ENCODE measurements at places on chromosomes 12 and 14. TPM values are rescaled to one million over a fixed set of nuclear protein-coding genes. Genes with fewer than 3 reads are reported as not detected.

DNA sequence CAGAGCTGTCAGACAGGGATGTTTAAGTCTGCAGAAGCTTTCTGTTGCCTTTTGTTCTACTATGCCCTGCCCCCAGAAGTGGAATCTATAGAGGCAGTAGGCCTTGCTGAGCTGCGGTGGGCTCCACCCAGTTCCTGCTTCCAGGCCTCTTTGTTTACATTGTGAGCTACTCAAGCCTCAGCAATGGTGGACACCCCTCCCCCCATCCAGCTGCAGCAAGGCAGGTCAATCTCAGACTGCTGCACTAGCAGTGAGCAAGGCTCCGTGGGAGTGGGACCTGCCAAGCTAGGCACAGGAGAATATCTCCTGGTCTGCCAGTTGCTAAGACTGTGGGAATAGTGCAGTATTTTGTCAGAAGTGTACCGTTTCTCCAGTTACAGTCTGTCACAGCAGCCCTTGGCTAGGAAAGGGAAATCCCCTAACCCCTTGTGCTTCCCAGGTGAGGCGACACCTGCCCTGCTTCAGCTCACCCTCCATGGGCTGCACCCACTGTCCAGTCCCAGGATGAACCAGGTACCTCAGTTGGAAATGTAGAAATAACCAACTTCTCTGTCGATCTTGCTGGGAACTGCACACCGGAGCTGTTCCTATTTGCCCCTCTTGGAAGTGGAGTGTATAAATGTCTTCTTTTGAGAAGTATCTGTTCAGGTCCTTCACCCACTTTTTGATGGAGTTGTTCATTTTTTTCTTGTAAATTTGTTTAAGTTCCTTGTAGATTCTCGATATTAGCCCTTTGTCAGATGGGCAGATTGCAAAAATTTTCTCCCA, 213.5 kb upstream of the SLC38A2 start:
- peak; percentile 80 for DNase-seq

- no peak for DNase-seq
Measured at GRCh38 chr12:52713960-52714886, 10.9 kb upstream of the KRT77 start.

- DNase-seq, result no peak
Measured at GRCh38 chr14:104194016-104194415, 55.6 kb downstream of the KIF26A start.

DNA sequence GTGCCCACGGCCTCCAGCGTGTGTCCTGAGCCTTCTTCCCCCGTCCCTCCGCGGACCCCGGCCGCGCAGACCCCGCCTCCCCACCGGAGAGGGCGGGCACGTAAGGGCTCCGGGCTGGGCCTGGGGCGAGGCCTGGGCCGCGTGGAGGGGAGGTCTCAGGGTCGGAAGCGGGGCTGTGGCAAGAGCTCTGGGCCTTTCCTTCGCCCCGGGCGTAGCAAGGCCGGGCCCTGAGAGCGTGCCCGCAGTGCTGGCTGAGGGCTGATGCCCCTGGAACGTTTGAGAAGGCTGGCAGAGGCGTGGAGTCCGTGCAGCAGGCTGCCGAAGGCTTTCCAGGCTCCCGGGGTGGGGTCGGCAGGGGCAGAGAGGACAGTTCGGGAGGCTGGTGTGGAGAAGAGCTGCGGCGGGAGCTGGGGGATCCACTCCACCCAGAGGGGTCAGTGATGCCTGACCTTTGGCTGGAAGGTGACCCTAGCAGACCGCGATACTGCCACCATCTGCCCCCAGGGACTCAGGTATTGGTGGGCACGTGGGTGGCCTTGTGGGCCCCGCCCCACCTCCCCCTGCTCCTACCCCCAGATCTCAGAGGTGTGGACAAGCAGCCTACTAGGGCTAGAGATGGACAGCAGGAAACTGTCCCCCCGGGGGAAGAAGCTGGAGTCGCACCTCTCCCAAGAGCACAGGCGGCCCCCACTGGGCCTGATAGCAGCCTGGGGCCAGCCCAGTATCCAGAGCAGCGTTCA, 558 bp downstream of the TEX22 start:
- peak; percentile 18 for DNase-seq

DNA sequence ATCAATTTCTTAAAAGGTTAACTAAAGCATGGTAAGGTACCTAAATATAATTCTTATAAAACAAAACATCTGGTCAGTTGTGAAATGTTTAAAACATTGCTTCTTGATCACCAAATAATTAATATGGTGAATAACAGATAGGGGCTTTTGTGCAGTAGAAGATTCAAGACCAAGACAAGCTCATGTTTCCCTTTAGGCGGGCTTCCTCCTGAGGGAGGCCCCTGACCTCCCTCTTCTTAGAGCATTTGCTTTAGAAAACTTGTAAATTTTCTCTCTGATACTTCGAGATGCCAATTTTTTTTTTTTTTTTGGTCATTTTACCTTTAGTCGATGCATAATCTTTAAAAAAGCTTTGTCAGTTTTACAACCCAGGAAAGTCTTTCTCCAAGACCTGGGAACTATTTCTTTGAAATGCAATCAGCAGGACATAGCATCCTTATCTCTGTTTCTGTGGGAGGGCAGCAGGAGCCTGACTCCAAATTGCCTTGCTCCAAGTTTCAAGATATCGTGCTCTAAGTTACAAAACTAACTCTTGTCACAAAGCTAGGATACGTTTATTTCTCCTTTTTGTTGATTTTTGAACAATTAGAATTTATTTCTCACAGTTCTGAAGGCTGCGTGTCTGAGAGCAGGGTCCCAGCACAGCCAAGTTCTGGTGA, 66.6 kb upstream of the BICD1 start:
- DNase-seq, result no peak

- no peak for DNase-seq
Measured at GRCh38 chr14:87306409-87307168, 686.4 kb downstream of the GALC start.

KRT79 gene
- total RNA-seq, result 0.28 TPM

DAAM1 gene
- total RNA-seq, result 70.7 TPM

CLEC9A gene
- not detected for total RNA-seq

RIMKLB gene
- total RNA-seq, result 56.9 TPM

Measured in PC-9 (cell line).